Endothelial cell of umbilical vein (primary cell): ENCODE measurements at places on chromosomes 6 and 20. TPM values are rescaled to one million over a fixed set of nuclear protein-coding genes. Genes with fewer than 3 reads are reported as not detected.

GRCh38 chr6:126027601-126028000, 41.3 kb downstream of the TRMT11 start:
- H3K27me3 ChIP-seq = no peaks in the 10 kb centered on the region
- H3K36me3 ChIP-seq = no peaks in the 10 kb centered on the region
- H3K4me1 ChIP-seq = no peaks in the 10 kb centered on the region
- no peak overlapping the region for H3K27ac ChIP-seq

GRCh38 chr6:85062884-85063283, 298.5 kb upstream of the TBX18 start:
- no peak overlapping the region for H3K4me3 ChIP-seq
- no peak overlapping the region for H3K27ac ChIP-seq
- peaks cover 18% of the 10 kb centered on the region for H3K27me3 ChIP-seq
- no peaks in the 10 kb centered on the region for H3K36me3 ChIP-seq
- no peak for DNase-seq

DNA sequence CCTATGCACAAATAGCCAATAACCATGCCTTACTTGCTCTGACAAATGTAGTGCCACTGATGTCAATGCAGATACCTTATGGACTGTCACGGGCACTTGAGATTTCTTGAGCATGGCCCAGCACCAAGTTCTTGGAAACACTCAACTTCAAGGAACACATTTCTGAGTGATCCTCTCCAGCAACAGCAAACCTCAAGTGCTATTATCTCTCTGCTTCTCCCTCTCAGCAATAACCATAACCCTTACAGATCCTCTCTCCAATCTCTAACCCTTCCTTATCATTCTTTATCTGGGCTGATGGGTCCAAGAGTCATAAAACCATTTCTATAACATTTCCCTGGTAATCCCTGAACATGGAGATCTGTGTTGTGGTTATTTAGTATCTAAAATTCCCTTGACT, 266.9 kb upstream of the STXBP5 start:
- no peaks in the 10 kb centered on the region for H3K4me1 ChIP-seq
- no peak overlapping the region for H3K27ac ChIP-seq
- no peak for DNase-seq
- H3K4me3 ChIP-seq = no peak overlapping the region
- no peaks in the 10 kb centered on the region for H3K36me3 ChIP-seq

DNA sequence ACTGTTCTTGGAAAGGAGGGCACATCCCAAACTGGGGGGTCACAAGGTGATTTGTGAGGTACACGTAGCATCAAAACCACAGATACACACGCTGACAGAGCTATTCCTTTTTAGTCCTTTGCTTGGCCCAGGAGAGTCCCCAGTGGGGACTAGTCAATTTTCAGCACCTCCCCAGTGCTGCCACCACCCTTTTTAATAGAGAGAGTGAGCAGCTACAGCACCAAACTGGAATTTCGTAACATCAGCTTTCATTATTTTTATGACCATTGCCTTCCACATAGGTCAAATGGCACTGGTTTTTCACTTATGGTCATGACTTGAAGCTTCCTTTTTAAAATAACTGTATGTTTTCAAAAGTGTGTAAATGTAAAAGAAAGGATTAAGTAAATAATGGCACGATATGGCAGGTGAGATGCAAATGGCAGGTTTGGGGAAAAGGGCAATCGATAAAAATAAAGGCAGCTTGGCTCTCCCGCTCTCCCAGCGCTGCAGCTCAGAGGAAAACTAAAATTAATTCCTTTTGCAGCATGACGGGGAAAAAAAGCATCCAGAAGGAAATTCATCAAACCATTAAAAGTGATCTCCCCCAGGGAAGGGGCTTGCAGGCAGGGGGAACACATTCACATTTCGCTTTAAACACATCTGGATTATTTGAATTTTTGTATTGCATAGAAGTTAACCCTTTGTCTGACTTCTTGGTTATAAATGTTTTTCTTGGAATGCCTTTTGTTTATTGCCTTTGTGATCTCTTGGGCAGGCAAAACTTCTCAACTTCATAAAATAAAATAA, 95.2 kb downstream of the ANKRD60 start:
- peaks cover 7% of the 10 kb centered on the region for H3K4me1 ChIP-seq
- H3K27ac ChIP-seq = no peak overlapping the region
- DNase-seq = no peak
- peaks cover 43% of the 10 kb centered on the region for H3K27me3 ChIP-seq
- H3K4me3 ChIP-seq = no peak overlapping the region
- H3K36me3 ChIP-seq = no peaks in the 10 kb centered on the region

GRCh38 chr6:85983032-85983659, 340.5 kb upstream of the SYNCRIP start:
- no peaks in the 10 kb centered on the region for H3K27me3 ChIP-seq
- no peak overlapping the region for H3K4me3 ChIP-seq
- no peaks in the 10 kb centered on the region for H3K36me3 ChIP-seq
- no peaks in the 10 kb centered on the region for H3K4me1 ChIP-seq
- no peak for DNase-seq

NKX2-2 gene
- polyA plus RNA-seq = not detected in 2 replicates
